ENCODE measurements at places on chromosomes 7 and 10.

DNA sequence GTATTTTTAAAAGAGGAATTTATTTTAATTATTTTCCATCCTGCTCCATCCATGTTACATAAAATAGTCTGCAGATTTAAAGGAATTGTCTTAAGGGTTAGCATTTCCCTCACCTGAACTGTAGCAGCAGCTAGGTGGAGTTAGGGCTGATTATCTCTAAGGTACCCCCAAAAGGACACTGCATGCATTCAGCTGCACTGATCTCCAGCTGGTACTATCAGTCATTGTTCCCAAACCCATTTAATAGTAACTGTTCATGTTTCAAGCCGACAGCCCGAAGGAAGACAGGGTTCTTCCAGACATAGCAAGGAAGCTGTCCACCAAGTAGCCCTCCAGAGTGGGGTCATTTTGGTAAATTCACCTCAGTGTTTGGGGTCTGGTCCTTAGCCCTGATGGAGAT is 48.7 kb downstream of the FAM171A1 start:
- ATAC-seq, result no peak

DNA sequence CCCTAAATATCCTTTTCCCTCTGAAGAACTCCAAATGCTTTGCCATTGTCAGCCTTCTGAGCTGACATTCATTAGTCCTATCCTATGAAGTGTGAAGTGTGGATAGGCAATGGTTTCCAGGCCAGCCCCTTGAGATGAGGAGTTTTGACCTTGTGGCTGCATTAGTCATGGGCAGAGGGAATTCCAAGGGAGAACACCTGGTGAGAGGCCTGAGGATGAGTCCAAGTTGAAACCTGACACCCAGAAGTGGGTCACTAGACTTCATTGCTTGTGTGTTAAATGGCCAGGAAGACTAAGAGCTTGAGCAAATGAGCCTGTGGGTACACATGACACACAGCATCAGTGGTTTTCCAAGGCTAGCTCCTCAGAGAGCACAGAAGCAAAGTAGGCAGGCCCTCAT is 260.8 kb downstream of the SKAP2 start:
- no peak for ATAC-seq

GRCh38 chr7:155763691-155764437 is 48.4 kb downstream of the SHH start:
- ATAC-seq, result no peak

GRCh38 chr10:79391231-79392019 is 44.2 kb downstream of the PPIF start:
- ATAC-seq, result no peak

DNA sequence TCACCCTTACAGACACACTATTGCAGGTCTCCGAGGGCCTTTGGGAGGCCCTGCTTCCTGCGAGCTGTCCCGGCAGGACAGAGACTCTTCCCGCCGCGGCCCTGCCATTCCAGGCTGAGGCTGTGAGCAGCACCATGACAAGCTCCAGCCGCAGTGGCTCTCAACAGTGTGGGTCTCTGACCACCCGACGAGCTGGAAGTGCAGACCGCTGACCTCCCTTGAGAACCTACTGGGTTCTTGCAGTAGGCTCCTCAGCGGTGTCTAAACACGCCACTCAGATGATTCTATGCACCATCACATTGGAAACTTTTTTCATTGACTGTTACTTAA is 303.4 kb downstream of the WDR37 start:
- no peak for ATAC-seq

DNA sequence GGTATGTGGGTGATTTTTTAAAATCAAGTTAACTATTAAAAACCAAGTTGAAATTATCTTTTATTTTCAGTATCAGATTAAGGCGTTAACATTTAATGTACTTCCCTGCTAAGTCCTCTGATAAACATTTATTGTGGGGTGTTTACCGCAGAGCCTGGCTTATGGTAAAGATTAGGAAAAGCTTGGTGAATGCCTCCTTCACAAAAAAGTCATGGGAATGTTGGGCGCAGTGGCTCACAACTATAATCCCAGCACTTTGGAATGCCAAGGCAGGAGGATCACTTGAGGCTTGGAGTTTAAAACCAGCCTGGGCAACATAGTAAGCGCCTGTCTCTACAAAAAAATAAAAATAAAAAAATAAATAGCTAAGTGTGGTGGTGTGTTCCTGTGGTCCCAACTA is 53.3 kb downstream of the WAC start:
- ATAC-seq, result no peak

- no peak for ATAC-seq
Measured at GRCh38 chr10:34102893-34103506, 712.1 kb downstream of the PARD3 start.

GRCh38 chr10:85848756-85849155 is 517.8 kb downstream of the GRID1 start:
- no peak for ATAC-seq

DNA sequence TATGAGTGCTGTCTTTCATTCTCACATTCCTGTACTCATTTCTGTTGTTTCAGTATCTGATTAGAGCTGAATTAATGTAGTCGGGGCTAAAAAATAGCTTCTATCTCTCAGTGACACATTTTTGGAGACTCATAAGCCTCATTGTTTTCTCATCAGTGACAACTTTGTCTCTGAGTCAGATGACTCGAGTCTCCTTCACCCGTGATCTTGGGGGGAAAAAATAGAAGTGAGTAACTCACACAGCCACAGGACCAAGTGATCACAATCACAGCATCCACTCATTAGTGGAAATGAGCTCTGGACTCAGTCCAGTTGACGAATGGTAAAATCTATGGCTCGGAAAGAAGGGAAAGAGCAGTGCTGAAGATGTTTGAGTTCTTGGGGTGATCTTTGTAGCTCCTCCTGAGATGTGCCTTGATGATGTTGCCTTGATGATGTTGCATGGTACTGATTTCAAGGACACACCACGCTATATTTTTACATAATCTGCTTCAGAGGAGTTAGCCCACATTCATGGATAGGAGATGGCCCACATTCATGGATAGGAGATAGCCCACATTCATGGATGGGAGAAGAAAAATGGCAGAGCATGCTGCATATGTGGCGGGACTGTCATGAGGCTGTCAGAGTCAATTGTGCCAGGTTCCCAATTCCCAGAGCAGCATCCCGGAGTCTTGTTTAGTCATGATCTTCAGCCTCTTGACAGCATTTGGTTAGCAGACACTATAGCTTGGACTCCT is 214.7 kb downstream of the CELF2 start:
- no peak for ATAC-seq

- no peak for ATAC-seq
Measured at GRCh38 chr7:76513817-76514799, 3.8 kb downstream of the UPK3B start.

- peak; percentile 79 for ATAC-seq
Measured at GRCh38 chr7:27303026-27303425, 60.4 kb downstream of the EVX1 start.

GRCh38 chr10:97851341-97852001 is 1.8 kb downstream of the GOLGA7B start:
- peak; percentile 41 for ATAC-seq

GRCh38 chr7:44748948-44749731 is 493 bp downstream of the ZMIZ2 start:
- peak; percentile 33 for ATAC-seq

- no peak for ATAC-seq
Measured at GRCh38 chr10:124366825-124367224, 51.9 kb downstream of the OAT start.

GRCh38 chr7:31687024-31687748 is at the start of gene PPP1R17:
Gene PPP1R17 (plus strand): TSS chr7:31687215. CDS start chr7:31692442, 5,227 bp downstream.
- ATAC-seq, result no peak

DNA sequence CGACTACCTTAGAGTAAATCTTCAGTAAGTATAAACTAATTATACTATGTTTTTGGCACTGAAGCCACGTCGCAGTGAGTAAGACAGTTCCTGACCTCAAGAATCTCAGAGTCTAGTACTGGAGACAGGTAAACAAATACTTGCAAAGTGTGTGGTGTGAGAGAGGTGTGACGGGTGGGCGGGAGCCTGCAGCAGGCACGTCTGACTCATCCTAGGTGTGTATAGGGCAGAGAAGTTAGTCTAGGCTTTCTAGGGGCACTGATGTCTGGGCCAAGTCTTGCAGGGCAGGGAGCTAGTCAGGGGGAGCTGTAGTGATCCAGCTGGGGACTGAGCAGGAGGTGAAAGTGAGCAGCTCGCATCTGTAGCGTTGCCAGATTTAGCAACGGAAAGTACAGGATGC is 35.9 kb upstream of the SFTPD start:
- peak; percentile 93 for ATAC-seq

DNA sequence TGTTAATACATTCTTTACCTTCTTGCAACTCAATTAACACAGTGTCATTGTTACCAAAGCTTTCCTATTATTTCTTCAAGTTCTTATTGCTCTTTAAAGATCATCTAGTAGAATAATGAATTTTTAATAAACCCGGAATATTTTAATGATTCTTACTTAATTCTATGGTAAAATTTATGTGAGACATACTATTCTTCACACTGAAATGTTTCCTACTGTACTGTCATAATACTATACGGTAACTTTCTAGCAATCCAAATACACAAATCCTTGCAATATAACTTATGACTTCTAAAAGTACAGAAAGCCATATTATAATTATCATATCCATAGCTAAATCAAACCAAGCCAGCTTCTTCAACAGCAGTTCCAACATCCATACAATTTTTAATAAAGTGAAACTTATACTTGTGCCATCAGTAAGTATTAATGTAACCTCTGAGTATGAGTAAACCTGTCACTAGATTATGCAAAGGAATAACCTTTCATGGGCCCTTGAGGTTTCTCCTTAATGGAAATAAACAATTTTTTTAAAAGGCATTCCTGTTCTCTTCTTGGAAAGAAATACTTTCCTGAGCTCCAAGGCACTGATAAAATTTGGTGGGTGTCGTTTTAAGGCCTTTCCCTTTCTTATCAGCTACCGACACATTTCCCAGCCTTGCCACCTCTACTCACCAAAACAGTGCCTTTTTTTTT is 87.4 kb downstream of the IMMP2L start:
- ATAC-seq, result no peak

DNA sequence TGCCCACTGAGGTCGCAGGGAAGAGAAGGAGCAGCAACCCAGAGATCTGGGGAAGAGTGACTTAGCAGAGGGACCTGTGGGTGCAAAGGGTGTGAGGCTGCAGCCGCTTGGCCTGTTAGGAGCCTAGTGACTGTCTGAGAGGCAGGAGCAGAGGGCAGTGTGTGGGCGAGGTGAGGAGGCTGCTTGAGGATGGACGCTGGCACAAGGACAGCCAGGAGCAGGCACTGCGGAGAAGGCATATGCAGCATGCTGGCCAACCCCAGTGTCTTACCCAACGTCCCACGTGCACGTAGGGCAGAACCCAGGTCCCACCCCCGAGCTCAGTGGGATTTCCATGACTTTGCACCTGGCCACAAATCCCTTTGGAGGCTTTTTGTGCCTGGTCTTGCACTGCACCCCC is 54.1 kb downstream of the C10orf105 start:
- no peak for ATAC-seq

DNA sequence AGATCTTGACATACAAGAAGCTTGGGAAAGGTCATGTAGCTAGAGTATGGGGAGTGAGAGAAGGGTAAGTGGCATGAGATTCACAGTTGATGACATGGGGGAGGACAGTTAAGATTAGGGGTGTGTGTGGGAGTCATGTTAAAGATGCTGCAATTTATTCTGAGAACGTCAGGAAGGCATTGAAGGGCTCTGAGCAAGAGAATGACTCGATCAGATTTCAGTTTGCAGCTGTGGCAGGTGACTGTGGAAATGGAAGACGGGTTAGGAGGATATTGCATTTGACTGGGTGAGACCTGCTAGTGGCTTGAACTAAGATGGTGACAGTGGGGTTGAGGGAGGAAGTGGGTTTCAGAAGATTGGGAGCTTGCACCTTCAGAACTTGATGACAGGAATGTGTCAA is 5.6 kb downstream of the CDC123 start:
- no peak for ATAC-seq

Measured in esophagus mucosa (tissue), 1 donor.